ENCODE measurements at places on chromosomes 1 and 21. TPM values are rescaled to one million over a fixed set of nuclear protein-coding genes. Genes with fewer than 3 reads are reported as not detected.

ASPM gene
- 25.8 TPM for total RNA-seq

MAP10 gene
- total RNA-seq: 1.8 TPM

LMX1A gene
- total RNA-seq: not detected

MIXL1 gene
- total RNA-seq: 0.11 TPM

NBPF1 gene
- 5.7 TPM for total RNA-seq

KRTAP7-1 gene
- not detected for total RNA-seq

THEM4 gene
- total RNA-seq: 28.7 TPM

RCAN1 gene
- 23.2 TPM for total RNA-seq

MYOC gene
- not detected for total RNA-seq

SORT1 gene
- 2.7 TPM for total RNA-seq

OR6Y1 gene
- total RNA-seq: not detected

C1orf167 gene
- not detected for total RNA-seq

C4BPB gene
- not detected for total RNA-seq

C8A gene
- total RNA-seq: not detected

CADM3 gene
- not detected for total RNA-seq

C1orf94 gene
- total RNA-seq: not detected

RGS7 gene
- total RNA-seq: not detected

CDC7 gene
- 26.4 TPM for total RNA-seq

DYNLT5 gene
- not detected for total RNA-seq

RHOU gene
- 0.19 TPM for total RNA-seq

KCNQ4 gene
- total RNA-seq: 0.25 TPM

NFASC gene
- 0.08 TPM for total RNA-seq

KLF17 gene
- not detected for total RNA-seq

HPDL gene
- 55.2 TPM for total RNA-seq

PDC gene
- not detected for total RNA-seq

C4BPA gene
- not detected for total RNA-seq

PRKAA2 gene
- not detected for total RNA-seq

RGS5 gene
- total RNA-seq: 1.7 TPM

EDARADD gene
- total RNA-seq: 16.3 TPM

CD247 gene
- 159 TPM for total RNA-seq

VTCN1 gene
- total RNA-seq: not detected

AMY1B gene
- not detected for total RNA-seq

RAB42 gene
- not detected for total RNA-seq

FOXO6 gene
- total RNA-seq: 0.21 TPM

ZSCAN20 gene
- 3.9 TPM for total RNA-seq

CASQ1 gene
- total RNA-seq: not detected

LEFTY2 gene
- not detected for total RNA-seq

RNU1-4 gene
- total RNA-seq: 907 TPM

SPATA45 gene
- not detected for total RNA-seq

SCNM1 gene
- total RNA-seq: 83.4 TPM

COL18A1 gene
- total RNA-seq: 1.9 TPM

AADACL3 gene
- total RNA-seq: not detected

OR4F16 gene
- not detected for total RNA-seq

ZMYM1 gene
- 4.9 TPM for total RNA-seq

WLS gene
- not detected for total RNA-seq

FLG2 gene
- total RNA-seq: not detected

F13B gene
- not detected for total RNA-seq

KCNE2 gene
- total RNA-seq: not detected

CD160 gene
- total RNA-seq: 49.0 TPM

DNAI4 gene
- 1.4 TPM for total RNA-seq

ANKRD34A gene
- total RNA-seq: 13.2 TPM

SLC30A10 gene
- total RNA-seq: not detected
